Breast epithelium (tissue), 4 donors: ENCODE measurements at places on chromosomes 6 and 20. TPM values are rescaled to one million over a fixed set of nuclear protein-coding genes. Genes with fewer than 3 reads are reported as not detected.
A peak's percentile ranks its signal among the peaks of the same experiment; 100 is the strongest.

DNA sequence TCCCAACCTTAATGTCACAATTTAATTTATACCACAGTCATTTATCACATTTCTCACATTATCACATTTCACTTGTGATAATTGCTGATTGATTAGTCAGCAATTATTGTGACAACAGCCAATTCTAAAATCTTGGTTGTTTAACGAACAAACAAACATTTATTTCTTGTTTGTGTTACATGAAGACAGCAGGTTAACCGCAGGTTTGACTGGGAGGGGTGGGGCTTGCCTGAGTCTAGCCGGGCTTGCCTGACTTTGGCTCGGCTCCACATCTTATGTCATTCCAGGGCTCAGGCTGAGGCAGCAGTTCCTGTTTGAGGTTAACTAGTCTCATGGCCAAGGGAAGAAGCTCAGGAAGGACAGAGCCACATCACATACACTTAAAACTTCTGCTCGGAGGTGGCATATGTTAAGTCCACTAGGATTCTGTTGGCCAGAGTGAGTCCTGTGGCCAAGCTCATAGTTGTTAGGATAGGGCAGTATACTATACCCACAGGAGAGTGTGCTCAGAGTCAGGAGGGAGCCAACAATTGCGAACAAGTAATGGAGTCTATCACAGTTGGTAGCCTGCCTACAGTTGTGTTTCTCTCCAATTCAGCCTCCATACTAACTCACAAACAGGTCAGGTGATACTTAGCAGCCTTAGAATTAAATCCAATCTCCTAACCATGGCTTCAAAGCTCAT lies 90.0 kb upstream of the IFNGR1 start:
- peak overlapping the region; percentile 57 for H3K27ac ChIP-seq
- no peaks in the 10 kb centered on the region for H3K4me1 ChIP-seq
- no peaks in the 10 kb centered on the region for H3K36me3 ChIP-seq
- no peak overlapping the region for H3K4me3 ChIP-seq
- H3K27me3 ChIP-seq: no peaks in the 10 kb centered on the region

PREP gene
- 18.4 TPM for total RNA-seq

C4A gene
- 7.2 TPM for total RNA-seq

- peak overlapping the region; percentile 33 for H3K27ac ChIP-seq
- no peaks in the 10 kb centered on the region for H3K36me3 ChIP-seq
- peak overlapping the region; percentile 56 for H3K4me3 ChIP-seq
Observed at GRCh38 chr20:46562373-46563169, 12.1 kb upstream of the OCSTAMP start.

GRCh38 chr6:143772116-143773086 lies 70.7 kb upstream of the LTV1 start:
- H3K27me3 ChIP-seq: no peaks in the 10 kb centered on the region
- H3K36me3 ChIP-seq: no peaks in the 10 kb centered on the region
- no peak overlapping the region for H3K4me3 ChIP-seq
- DNase-seq: no peak

SLC22A2 gene
- not detected for total RNA-seq

DNA sequence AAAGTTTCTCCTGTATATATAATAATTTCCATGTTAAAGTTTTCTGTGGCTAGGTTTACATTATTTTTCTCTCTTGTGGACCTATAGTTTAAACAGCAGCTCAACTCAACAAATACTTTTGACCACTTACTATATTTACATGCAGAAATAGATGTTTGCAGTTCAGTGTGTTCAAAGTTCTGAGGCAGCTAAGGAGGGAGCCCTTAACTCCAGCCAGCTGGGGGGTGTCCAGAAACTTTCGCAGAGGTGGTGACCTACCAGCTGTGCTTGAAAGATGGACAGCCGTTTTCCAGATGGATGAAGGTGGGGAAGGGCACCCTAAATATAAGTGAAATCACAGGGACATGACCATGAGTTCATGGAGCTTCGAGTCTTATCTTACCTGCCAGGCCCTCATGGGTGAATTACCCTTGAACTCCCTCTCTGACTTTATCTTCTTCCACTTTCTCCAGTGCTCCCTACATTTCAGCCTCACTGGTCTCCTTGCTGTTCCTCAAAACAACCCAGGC lies 33.4 kb downstream of the DHX35 start:
- H3K4me3 ChIP-seq: no peak overlapping the region
- DNase-seq: no peak
- H3K27me3 ChIP-seq: no peaks in the 10 kb centered on the region
- no peaks in the 10 kb centered on the region for H3K36me3 ChIP-seq
- no peak overlapping the region for H3K27ac ChIP-seq
- no peaks in the 10 kb centered on the region for H3K4me1 ChIP-seq
